ENCODE measurements at places on chromosomes 5 and 9.
A peak's percentile ranks its signal among the peaks of the same experiment; 100 is the strongest.

DNA sequence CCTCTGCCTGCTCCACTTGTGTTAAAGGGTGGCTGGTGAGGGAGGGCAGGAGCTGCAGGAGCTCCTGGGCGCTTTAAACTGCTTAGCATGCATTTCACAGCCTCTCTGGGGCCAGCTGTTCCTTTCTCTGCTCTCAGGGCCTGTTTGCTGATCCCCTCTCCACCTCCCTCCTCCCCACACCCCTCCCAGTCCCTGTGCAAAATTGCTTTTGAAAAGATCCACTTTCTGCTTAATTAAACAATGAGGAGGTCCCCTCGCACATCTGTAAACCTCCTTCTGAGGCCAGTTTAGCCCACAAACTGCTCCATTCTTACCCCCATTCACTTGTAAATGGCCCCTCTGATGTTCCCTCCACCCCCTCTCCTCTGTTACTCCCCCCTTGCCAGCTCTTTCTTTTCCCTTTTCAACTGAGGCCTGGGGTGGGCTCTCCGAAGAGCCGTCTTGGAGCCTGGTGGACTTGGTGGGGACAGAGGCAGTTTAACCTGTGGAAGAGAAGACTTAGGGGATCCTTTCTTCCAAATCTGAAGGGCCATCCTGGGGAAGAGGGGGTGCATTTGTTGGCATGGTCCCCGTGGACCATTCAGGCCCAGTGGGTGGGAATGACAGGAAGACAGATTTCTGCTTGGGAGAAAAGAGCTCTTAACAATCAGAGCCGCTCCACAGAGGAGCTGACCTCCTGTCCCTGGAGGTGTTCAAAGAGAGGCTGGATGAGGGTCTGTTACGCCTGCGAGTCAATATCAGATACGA, 12.0 kb downstream of the URM1 start:
- DNase-seq = no peak

DNA sequence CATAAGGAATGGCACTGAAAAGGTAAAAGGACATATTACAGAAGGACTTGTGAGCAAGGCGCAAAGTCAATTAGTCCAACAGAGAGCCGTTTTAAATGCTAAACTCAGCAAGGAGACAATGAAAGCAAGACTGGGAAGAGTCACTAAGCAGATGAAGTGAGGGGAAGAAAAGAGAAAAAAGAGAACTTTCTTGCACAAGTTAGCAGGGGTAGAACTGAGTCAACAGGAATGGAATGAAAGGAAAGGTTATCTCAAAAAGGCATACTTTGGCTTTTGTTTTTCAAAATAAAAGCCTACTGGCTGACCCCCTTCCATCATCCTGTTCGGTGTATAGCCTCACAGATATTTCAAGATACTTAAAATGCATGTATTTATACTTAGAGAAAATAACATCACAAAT, 75.0 kb downstream of the NR6A1 start:
- no peak for DNase-seq

DNA sequence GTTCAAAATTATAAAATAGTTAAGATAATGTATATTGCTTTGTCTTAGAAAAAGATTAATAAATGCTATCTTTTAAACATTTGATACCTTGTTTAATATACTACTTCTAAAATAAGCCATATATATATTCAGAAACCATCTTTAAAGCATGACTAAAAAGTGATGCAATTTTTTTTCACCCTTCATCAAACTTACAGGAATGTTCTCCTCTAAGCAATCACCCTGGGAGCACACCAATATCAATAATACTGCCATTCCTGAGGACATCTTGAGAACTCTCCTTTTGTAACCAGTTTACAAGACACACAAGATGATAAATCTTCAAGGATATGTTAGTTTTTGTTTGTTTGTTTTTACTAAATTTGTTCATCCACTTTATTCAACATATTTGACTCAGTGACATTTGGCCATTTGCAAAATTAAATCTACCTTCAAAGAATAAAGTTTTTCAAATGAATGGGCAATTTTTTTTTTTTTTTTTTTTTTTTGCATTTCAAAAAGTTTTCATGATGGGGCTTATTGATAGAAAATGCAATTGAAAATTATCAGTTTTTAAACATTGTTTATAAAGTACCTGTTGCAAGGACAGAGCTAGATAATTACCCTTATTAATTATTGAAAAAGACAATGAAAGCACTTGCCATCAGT, 17.2 kb downstream of the FOXD1 start:
- no peak for DNase-seq

GRCh38 chr9:93456504-93456903, 3.1 kb upstream of the FAM120AOS start:
- DNase-seq = no peak

- no peak for DNase-seq
These were observed 3.1 kb downstream of the FGD3 start for GRCh38 chr9:92950359-92950955.

DNA sequence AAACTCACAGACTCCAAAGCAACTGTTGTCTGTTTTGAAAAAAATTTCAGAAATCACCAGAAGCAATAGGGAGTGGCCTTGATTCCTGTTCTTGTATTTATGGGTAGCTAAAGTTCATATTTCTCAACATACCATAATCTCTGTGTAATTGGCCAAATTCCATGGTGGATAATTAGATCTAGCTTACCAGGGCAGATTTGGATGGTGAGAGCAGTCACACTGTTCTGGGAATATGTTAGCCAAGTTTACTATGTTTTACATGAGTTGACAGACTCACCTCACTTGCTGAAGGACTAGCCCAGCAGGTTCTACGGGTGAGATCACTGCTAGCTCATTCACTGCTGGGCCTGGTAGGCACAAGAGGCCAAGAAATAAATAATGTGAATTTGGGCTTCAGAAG, 32.7 kb upstream of the CDKN2B start:
- no peak for DNase-seq

GRCh38 chr9:116686135-116686534, 970 bp upstream of the TRIM32 start:
- no peak for DNase-seq

DNA sequence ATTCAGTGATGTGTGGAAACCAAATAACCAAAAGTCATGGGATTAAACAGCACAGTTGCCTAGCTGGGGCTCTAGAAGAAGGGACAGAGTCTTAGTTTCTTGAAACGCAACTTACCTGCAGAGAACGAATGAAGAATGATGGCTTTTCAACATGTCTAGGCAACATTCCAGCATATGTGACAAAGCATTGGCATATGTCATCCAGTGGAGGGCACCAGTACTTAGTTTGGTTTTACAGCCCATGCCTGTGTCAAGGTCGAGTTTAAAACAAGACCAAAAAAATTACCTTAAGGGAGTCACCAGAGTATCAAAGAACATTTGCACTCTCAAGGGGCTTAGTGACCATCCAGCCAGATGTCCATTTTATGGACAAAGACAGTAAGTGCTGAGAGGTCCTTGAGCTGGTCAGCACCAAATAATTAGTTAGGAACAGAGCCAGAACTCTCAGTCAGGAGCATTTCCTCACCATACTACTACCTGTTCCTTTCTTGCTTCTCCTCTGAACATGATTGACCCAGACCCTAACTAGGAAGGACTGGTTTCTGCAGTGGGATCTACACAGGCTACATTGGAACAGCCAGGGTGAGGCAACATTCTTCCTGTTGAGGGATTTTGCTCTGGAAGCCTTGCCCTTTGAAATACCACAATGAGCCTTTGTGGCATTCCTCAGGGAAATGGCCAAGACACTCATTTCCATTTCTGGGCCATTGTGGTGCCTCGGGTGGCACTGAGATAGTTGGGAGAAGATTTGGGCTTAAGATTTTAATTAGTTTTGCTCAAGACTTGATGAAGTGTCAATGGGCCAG, 75.4 kb upstream of the ANKH start:
- DNase-seq = peak; percentile 3

- no peak for DNase-seq
These were observed 434.1 kb downstream of the PLK2 start for GRCh38 chr5:58025809-58026208.

DNA sequence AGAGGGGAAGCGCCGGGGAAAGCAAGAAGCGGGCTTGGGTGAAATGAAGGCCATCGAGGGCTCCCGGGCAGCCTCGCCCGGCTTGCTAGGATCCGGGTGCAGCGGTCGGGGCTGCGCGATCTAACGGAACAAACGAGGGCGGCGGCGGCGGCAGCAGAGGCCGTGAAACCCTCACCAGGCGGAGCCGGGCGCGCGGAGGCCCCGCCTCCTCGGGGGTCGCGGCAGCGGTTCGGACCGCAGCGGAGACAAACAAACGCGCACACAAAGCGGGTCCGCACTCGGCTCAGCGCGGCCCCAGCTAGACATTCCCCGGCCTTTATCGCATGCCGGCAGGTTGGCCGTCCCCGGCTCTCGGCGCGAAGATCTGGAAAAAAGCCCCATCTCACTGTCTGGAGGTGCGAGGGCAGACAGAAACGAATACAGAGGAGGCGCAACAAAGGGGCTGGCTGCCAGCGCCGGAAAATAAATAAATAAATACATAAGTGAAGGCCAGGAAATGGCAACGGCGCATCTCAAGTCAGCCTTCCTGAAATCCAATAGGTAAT, 10.5 kb upstream of the TRIM36 start:
- DNase-seq = no peak

GRCh38 chr9:99851500-99851822, 29.8 kb downstream of the NR4A3 start:
- DNase-seq = no peak

DNA sequence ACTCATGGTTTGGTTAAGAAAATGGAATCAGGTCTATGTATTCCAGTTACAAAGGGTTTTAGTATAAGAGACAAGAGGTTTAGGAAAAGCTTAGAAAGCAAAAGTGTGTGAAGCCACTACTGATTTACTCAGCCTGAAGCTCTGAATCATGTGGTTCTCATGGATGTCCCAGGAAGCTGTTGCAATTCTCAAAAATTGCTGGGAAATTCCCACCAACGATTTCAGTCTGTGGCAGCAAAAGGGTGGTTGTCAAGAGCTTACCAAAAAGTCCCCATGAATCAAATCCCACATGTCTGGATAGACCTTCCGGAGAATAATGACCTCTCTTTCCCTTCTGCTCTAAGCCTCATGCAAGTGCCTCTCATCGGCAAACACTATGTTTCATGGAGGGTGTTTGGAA, 929.9 kb downstream of the TLE4 start:
- DNase-seq = no peak

DNA sequence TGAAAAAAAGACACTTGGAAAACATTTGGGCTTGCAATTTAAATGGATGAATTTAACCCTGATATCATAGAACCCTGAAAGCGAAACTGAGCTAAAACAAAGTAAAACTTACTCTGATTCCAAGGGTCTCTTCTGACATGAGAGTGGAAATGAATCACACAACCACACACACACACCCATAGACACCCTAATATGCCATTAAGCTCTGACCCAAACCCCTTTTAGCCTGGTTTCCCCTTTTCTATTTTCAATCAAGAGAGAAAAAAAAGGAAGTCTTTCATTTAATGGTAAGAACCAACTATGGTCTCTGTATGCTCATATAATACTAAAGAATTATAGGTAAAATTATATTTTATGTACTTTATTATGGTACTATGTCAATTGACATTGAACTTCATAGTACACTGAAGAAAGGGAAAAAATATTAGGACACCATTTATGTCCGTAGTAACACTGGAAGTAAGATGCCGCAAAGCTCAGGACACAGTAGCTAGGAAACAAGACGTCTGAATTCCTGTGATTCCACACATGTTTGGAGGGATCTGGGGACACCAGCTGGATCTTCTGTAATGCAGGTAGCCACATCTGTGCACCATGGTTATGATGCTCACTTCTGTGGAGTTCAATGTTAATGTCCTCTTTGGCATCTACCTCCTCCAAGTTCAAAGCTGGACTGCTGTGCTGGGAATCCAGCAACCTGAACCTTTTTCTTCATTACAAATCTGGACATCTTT, 95.8 kb downstream of the PCSK1 start:
- no peak for DNase-seq

- no peak for DNase-seq
These were observed 48.6 kb upstream of the VDAC1 start for GRCh38 chr5:134053314-134053839.

- no peak for DNase-seq
These were observed 180.2 kb downstream of the ALDH1A1 start for GRCh38 chr9:72772661-72773060.

DNA sequence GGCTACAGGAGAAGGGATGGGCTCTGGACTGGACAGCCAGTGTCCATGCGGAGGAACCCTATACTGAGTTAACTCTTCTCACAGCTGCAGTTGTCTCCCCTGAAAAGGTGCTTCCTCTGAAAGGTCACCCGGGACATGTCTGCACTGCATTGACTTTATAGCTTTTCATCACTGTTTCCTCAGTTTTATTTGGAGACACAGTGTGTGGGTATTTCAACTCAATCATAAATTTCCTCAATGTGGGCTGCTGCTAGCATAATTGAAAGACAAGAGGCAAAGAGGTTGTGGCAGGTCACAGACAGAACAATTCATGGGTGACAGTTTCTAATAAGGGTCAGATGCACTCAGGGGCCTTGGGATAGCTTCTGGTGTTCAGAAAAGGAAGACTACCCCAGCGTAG, 336.8 kb downstream of the KDM4C start:
- no peak for DNase-seq

- DNase-seq = no peak
These were observed 77.5 kb downstream of the SLC1A3 start for GRCh38 chr5:36683821-36684434.

- no peak for DNase-seq
These were observed 99.6 kb downstream of the FANCC start for GRCh38 chr9:95217936-95218335.

DNA sequence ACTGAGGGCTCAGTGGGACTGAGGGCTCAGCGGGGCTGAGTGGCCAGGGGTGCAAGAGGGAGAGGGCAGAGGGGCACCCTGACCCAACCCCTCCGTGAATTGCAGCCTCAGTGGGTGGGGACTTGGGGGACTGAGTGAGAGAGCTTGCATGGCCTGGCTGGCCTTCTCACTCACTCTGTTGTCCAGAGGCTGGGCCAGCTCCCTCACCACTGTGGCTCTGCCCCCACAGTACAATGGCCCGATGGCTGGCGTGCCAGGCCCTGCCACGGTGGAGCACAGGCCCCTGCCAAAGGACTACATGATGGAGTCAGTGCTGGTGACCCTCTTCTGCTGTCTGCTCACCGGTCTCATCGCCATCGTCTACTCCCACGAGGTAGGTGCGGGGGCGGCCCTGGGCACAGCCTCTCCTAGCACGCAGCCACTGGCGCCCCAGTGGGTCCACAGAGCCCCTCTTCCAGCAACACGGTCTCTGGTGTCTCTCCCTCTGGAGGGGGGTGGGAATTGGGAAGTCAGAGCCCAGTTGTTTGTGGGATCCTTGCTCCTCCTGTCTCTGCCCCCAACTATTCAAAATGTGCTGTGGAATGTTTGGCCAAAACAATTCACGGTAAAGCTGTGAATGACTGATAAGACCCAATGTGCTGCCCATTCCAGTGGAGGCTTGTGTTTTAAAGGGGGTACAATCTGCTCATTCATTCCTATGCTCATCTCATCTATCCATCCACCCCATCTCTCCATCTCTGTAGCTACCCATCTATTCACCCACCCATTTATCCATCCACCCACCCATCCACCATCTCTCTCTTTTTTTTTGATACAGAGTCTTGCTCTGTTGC, 10.7 kb downstream of the PRRT1B start:
- DNase-seq = no peak

- DNase-seq = no peak
These were observed 529.2 kb downstream of the EBF1 start for GRCh38 chr5:158570502-158570901.

Measured in activated T-cell treated with anti-CD3 and anti-CD28 coated beads for 1 hour (primary cell).